ENCODE measurements at places on chromosomes 7 and 10. TPM values are rescaled to one million over a fixed set of nuclear protein-coding genes. Genes with fewer than 3 reads are reported as not detected.

The STRIP2 gene
- polyA plus RNA-seq, result 2.8 TPM

The ANKRD61 gene
- 0.65 TPM for polyA plus RNA-seq

- DNase-seq, result no peak
Measured at GRCh38 chr7:68984306-68984705, 614.0 kb upstream of the AUTS2 start.

DNA sequence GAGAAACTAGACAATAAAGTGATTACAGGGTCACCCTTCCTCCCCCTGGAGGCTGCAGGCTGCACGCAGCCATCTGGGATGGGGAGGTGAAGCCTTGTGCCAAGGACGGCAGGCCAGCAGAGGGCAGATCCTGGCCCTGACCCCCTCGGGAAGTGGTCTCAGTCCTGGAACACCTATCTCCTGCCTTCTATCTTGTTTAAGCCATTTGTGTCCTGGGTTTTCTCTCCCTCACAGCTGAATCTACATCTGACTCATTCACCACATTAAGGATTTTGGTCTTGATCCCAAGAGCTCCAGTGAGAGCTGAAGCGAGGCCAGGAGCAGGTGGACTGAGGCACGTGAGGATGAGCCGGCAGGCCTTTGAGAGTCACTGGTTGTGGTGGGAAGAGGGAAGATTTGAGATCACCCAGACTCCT is 16.4 kb upstream of the PARP12 start:
- DNase-seq, result no peak

- no peak for DNase-seq
Measured at GRCh38 chr7:5673125-5673524, 108.3 kb downstream of the RNF216 start.

DNA sequence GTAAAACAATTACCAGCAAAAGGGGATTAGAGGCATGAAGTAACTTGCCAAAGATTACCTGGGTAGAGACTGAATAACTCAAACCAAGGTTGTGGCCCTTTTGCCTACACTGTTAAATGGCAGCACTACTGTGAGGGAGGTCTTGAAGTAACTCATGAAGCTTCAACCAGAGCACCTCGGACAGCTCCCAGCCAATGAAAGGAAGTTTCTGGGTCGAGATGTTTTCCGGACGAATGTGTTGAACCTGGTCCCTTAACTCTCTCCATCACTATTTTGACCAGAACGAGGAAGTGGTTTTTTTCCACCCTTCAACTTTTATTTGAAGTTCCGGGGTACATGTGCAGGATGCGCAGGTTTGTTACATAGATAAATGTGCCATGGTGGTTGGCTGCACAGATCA is 133.6 kb upstream of the PRKCQ start:
- no peak for DNase-seq

- no peak for DNase-seq
Measured at GRCh38 chr7:28723336-28723735, 234.8 kb downstream of the TRIL start.

GRCh38 chr10:47410271-47410670 is 26.2 kb upstream of the ZNF488 start:
- DNase-seq, result no peak

DNA sequence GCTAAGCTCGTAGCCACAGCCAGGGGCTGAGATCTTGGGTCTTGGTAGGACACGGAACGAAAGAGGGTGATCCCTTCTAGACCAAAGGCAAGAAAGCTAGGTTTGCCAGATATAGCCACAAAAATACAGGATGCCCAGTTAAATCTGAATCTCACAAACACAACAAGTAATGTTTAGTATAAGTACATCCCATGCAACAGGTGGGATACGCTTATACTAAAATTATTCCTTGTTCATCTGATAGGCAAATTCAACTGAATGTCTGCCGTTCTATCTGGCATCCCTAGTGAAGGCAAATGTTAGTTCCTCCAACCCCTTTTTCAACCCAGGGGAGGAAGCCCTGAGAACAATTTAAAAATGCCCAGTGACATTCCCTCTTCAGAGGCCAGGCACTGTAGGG is 131.1 kb upstream of the MGMT start:
- no peak for DNase-seq

GRCh38 chr7:51589111-51589510 is 272.5 kb upstream of the COBL start:
- no peak for DNase-seq

DNA sequence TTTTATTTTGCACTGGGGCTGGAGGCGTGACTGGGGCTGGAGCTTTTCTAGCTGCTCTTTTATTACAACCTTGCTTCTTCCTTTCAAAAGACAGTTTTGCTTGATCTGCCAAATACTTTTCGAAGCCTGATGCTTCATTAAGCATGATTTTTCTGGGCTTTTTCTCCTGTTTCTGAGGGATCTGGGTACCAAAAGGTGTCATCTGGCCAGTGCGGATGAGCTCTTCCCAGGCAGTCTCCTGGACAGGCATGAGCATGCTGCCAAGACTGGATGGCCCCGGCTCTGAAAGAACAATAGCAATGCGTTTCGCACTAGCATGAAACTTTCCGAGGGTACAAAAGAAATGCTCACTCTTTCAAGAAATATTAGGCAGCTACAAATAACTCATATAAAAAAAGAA is 14.4 kb downstream of the ERCC6 start:
- DNase-seq, result no peak
